ENCODE measurements at places on chromosomes 13 and 19.

GRCh38 chr19:39873385-39873784 lies 27.2 kb upstream of the FBL start:
- no peak for DNase-seq

DNA sequence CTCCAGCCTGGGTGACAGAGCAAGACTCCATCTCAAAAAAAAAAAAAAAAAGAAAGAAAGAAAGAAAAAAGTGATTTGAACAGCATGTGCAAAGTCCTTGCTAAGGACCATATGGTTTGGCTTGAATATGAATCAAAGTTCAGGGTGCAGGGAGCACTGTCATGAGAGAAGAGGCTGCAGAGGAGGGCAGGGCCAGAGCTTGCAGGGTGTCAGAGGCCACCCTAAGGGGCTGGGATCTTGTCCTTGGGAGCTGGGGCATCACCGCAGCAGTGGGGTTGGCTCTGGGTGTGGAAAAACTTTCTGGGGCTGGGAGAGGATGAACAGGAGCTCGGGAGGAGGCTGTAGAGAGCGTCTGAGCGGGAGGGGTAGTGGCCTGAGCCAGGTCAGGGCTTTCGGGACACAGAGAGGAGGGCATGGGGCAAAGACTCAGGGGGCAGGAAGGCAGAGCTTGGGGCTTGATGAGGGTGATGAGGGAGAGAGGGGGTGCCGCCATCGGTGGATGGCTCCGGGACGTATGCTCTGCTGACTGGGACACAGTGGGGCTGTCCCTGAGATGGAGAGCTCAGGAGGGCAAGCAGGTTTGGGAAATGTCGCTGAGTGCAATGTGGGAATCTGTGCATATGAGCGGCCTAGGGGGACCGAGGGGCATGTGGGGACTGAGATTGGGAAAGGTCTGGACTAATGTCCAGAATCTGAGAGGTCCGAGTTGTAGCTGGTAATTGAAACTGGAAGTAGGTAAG lies 3.0 kb downstream of the TRPM4 start:
- no peak for DNase-seq

DNA sequence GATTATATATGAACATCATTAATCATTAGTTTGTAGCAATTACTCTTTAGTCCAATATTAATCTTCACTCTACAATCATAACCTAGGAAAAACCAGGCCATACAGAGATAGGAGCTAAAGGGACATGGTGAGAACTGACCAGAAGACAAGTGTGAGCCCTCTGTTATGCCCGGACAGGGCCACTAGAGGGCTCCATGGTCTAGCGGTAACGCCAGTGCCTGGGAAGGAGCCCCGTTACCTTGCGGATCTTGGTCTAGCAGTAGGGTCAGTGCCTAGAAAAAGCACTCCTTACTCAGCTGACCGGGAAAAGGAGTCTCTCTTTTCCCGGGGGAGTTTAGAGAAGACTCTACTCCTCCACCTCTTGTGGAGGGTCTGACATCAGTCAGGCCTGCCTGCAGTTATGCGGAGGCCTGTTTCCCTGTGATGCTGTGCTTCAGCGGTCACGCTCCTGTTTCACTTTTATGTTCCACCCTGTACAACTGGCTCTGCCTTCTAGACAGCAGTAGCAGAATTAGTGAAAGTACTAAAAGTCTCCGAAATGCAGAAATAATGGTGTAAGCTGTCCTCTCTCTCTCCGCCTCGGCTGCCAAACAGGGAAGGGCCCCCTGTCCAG lies 13.8 kb downstream of the OR7D4 start:
- peak; percentile 77 for DNase-seq

DNA sequence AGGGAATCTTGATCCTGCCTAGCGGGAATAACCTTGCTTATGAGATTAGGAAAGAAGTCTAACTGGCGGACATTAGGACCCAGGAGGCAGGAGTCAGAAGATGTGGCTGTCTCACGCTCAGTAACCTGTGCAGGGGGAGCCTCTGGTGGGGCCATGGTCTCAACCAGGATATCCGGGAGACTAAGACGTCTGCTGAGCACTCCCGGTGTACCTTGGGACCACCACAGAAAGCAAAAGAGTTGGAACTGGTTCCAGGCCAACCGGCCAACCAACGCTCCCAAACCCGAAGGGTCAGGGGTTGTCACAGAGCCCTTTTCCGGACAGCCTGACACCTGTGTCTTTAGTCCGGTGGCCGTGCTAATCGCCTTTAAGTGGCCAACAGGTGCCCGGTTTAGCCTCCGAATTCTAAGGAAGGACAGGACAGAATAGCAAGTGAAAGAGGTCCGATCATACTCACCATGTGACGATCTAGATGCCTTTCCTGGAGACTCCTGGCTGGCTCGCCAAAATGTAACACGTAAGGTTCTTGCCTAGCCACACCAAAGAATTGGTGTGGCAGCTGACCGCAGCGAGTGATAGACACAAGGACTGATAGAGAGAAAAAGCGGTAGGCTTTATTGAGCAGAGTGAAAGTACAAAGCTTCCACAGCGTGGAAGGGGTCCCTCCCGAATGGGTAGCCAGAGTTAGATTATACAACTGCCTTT lies 103.9 kb upstream of the DIAPH3 start:
- peak; percentile 43 for DNase-seq

- peak; percentile 96 for DNase-seq
These were observed 18.4 kb upstream of the KCTD15 start for GRCh38 chr19:33778089-33778791.

DNA sequence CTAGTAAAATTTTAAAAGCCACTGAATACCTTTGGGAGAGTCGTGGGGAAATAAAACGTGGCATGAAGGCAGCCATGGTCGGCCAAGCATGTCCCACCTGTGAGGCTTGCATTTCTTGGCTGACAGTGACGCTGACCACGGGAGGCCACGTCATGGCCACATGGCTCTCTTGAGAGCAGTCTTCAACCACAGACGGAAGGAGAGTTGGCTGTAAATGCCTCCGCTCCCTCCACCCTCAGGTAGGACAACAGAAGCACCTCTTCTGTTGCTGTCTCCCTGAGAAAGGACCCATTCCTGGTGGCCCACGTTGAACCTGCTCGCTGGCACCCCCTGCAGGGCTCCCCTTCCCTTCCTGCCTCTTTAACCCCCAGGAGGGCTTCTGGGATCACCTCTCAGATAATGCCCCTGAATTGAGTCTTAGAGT lies 10.6 kb upstream of the LRRC25 start:
- DNase-seq = no peak

GRCh38 chr19:17236811-17237543 lies 8.7 kb downstream of the NR2F6 start:
- peak; percentile 39 for DNase-seq

GRCh38 chr13:74550039-74550438 lies 415.8 kb upstream of the KLF12 start:
- DNase-seq = no peak

DNA sequence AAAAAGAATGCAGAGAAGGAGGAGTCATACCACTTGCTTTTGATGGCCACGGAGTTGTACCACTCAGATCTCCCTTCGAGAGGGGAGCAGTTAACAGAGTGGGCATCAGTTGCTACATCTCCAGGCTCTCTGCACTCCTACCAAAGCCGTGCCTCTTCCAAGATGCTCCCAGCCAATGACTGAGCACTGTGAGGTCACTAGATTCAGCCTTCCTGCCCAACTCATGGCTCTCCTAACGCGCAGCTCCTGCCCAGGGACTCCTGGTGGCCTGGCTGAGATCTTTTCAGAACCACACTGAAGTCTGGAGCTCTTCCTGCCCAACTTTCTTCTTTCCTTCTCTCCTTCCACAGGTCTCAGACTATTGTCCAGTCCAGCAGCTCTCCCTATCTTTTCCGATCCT lies 66.7 kb downstream of the LHFPL6 start:
- peak; percentile 38 for DNase-seq

GRCh38 chr13:72109863-72110262 lies 242.9 kb upstream of the DACH1 start:
- DNase-seq = no peak

- DNase-seq = peak; percentile 76
These were observed at the start of gene MEX3D for GRCh38 chr19:1568320-1569019. MEX3D (minus strand) TSS chr19:1568325; CDS start chr19:1568058, 267 bp downstream.

DNA sequence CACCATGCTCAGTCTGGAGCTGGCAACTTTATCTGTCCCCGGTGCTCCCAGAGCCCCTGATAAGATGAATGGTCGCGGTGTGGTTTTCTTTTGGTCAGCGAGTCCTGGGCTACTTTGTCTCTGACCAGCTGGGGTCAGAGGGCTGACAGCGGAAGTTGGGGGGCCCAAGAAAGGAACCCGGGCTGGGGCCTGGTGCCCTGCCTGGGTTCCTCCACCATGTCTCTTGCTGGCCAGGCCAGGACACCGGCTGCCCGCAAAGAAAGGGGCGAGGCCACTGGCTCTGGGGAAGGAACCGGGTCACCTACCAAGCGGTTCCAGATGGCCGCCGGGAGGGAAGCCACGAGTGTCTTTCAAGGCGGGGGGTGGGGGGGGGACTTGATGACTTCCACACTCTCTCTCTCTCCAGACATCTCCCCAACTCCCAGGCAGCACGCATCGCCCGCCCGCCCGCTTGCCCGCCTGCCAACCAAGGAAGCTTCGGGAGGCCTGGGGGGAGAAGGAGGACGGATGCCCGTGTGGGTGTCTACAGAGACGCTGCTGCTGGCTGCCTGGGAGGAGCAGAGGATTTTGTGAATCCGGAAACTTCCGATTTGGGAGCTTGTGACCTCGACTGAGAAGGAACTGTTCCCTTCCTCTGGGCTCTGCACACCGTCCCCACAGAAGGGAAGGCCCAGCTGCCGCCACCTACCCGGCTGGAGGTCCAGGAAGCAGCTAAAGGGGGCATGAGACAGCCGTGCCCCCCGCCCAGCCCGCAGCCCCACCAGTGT lies 1.1 kb downstream of the PIP5K1C start:
- peak; percentile 53 for DNase-seq

DNA sequence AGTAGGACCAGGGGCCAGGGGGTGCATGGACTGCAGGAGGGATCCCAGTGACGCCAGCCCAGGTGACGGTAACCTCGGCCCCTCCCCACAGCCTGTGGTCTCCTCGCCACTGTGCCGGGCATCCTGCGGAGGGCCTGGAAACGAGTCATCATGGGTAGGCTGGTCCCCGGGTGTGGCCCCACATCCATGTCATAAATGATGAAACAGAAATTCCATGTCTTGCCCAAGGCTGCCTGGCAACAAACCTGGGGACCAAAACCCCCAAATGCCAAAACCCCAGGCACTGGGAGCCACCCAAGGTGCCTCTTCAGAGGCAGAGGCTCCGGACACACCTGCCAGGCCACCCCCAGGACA lies 20.9 kb downstream of the MAP2K2 start:
- DNase-seq = no peak

- no peak for DNase-seq
These were observed 9.3 kb upstream of the CPAMD8 start for GRCh38 chr19:17035842-17036424.

- DNase-seq = no peak
These were observed 21.4 kb downstream of the SIGLECL1 start for GRCh38 chr19:51272183-51272810.

GRCh38 chr19:18762125-18763023 lies 28.7 kb downstream of the COMP start:
- no peak for DNase-seq

- DNase-seq = no peak
These were observed 634.0 kb downstream of the TBC1D4 start for GRCh38 chr13:74847966-74848365.

DNA sequence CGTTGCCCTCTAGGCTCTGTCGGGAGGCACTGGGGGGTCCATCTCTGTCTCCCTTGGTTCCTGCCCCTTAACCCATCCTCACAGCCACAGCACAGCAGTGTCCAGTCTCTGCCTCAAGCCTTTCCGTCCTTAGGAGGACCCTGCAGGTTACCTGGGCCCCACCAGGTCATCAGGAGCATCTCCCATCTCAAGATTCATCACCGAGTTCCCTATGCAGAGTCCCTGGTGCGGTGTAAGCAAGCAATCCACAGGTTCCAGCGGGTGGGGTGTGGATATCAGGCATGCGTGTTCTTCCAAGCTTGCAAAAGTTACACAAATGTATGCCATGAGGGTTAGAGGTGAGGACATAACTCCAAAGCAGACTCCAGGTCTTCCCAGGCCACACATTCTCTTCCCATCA lies 20.9 kb upstream of the GAS6 start:
- DNase-seq = no peak

DNA sequence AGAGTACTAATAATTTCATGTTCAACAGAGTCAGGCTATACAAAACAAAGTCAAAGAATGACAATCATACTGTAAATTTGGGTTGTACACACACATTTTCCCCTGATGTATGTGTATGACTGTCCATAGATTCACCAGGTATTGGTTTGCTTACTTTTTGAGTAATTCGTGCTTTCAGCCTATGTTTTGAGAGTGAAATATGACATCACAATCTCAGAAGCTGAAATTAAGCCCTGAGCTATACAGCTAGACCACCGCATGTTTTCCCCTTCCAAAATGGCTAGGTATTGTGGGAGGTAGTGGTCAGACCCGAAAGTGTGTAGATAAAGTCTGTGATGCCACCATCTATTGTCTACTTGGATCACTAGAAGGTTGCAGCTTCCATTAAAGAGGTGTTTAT lies 102.8 kb downstream of the KATNAL1 start:
- DNase-seq = no peak

DNA sequence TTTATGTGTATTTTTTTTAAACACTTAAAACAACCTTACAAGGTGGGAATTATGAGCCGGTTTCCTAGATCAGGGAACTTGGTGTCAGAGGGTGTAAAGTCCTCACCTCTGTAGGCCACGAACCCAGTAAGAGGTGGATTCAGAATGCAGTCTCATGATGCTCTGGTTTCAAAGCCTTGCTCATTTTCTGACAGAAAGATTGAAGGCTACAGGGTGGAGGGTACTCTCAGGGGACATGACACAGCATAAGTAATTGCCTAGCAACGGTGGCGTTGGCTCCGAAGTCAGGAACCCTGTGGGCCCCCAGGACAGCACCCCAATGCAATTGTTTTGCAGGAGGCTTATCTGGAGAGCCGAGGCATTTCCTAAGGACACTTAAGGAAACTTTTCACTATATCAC lies 794.7 kb downstream of the EFNB2 start:
- DNase-seq = no peak

DNA sequence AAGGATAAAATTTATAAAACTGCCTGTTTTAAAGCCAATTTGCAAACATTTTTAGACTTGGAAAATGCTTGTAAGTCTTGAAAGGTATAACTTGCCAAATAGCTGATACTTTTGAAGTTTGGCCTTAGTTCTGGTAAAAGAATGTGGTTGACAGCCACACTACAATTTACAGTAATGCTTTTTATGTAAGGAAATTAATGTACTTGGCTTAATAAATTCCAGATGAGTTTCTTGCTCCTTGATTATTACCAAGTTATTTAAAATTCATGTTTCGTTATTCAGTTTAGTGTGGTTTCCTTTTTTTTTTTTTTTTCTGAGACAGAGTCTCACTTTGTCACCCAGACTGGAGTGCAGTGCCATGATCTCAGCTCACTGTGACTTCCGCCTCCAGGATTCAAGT lies 14.9 kb downstream of the LMO7 start:
- DNase-seq = no peak

GRCh38 chr19:55223291-55224037 lies 5.1 kb downstream of the TMEM86B start:
- no peak for DNase-seq

- no peak for DNase-seq
These were observed 5.3 kb downstream of the SLC27A1 start for GRCh38 chr19:17475541-17476115.

Measured in retina (tissue), 1 donor.